ENCODE measurements at places on chromosomes 6 and 20.

DNA sequence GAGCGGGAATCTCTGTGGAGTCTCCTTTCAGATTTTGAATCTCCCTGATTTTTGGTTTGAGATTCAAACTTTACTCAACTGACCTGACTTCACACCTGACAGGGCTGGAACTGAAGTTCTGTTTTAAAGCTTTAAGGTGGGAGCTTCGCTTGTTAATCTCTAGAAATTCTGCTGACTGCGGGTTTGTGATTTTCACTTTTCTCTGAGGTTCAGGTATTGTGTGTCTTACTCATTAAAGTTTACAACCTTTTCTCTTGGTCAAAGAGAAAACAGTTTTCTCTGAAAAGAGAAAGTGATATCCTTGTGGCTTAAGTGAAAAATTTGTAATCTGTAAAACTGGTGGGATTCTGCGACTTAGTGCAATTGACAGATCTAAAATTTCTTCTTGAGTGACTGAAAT is 20.7 kb upstream of the IGF2R start:
- no peak for DNase-seq

DNA sequence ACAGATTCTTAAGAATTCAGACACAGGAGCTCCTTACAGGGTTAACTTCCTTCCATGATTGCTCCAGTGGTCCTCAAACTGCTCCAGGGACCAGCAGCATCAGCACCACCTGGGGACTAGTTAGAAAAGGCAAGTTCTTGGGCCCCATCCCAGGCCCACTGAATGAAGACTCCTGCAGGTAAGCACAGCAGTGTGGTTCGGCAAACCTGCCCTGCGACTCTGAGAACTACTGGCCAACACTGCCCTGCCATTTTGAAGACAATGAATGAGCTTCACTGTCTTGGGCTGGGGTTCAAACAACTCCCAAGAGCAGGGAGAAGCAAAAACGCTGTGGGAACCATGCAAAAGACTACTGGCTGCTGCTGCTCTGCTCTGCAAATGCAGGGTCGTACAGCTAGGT is 39.4 kb downstream of the SLC22A23 start:
- DNase-seq: no peak

DNA sequence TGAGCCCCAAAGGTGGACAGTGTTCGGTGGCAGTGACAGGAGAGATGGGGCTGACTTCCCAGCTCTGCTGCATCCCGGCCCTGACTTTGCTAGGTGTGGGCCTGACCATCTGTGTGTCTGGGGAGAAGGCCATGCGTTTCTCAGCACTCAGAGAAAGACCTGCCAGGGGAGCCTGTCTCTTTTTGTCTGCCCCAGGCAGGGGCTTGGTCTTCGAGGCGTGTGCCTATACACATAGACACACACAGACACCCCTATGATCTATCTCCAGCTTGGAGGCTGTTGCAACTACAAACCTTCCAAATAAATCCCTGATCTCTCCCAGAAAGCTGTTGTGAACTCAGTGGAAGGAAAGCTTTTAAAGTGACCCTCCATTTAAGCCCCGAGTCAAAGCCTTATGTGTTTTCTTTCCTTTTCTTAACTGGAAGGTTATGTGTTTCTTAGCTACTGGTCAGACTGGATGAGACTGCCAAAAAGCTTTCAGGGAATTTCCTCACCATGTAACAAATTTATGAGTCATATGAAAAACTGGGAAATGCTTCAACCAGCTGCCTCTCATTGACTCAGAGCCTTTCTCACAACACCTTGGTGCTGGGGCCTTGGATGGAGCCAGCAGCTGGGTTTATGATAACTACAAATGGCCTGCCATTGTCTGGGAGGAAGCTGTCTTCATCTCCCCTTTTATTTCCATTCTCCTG is 102.6 kb downstream of the CDC5L start:
- no peak for DNase-seq

- no peak for DNase-seq
Measured at GRCh38 chr6:134406311-134406710, 88.4 kb upstream of the SGK1 start.

DNA sequence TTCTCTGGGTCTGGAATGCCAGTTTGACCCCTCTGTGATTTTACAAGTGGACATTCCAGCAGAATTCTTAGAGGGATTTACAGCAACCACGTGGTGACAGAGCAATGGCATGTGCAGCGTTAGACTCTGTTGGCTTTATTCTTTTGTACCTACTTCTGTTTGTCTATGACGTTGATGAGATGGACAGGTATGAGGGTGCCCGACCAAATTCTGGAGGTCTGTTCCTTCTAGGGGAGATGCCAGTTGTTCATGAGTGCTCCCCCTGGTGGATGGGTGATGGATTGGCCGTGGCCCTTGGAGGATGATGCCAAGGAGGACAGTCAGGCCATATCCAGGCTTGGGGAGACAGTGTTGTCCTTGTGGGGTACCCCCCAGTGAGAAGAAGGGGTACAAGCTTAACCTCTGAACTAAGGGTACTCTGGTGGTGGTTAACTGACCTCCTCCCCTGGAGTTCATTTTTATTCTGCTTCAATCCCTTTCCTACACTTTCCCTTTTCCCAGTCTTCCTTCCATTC is 198.6 kb downstream of the DTNBP1 start:
- DNase-seq: peak; percentile 49

DNA sequence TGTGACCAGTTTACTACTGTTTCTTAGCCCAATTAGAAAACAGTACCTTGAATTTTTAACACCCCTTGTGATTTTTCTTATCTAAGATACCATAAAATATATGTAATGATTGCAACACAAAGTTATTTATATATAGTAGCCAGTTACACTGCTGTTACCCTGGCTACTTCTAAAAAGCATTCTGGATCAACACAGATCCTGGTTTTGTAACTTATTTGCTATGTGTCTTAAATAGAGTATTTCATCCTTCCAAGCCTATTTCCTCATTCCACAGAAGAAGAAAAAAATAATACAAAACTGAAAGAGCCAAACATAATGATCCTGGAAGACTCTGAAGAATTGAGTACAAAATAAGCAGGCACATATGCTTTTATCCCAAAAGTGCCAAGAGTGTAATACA is 19.0 kb upstream of the GSTA4 start:
- DNase-seq: no peak

GRCh38 chr20:48932375-48932941 is 10.9 kb downstream of the ARFGEF2 start:
- no peak for DNase-seq

DNA sequence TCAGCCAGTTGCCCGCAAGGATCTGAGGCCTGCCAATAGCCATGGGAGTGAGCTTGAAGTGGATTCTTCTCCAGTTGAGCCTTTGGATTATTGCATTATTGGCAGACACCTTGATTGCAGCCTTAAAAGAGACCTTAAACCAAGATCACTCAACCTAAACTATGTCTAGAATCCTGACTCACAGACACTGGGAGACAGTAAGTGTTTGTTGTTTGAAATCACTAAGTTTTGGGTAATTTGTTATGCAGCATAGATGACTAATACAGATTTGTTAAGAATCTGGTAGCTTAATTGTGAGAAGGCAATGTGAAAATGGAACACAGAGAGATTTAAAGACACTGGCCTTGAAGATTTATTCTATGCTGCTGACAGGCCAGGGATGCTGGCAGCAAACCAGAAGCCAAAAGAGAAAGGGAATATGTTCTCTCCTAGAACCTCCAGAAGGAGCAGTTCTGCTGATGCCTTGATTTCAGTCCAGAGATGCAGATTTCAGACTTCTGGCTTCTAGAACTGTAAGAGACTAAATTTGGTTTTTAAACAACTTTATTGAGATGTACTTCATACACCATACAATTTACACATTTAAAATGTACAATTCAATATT is 17.6 kb downstream of the SIRPD start:
- DNase-seq: no peak

- no peak for DNase-seq
Measured at GRCh38 chr20:47360297-47361056, 4.0 kb upstream of the ZMYND8 start.

DNA sequence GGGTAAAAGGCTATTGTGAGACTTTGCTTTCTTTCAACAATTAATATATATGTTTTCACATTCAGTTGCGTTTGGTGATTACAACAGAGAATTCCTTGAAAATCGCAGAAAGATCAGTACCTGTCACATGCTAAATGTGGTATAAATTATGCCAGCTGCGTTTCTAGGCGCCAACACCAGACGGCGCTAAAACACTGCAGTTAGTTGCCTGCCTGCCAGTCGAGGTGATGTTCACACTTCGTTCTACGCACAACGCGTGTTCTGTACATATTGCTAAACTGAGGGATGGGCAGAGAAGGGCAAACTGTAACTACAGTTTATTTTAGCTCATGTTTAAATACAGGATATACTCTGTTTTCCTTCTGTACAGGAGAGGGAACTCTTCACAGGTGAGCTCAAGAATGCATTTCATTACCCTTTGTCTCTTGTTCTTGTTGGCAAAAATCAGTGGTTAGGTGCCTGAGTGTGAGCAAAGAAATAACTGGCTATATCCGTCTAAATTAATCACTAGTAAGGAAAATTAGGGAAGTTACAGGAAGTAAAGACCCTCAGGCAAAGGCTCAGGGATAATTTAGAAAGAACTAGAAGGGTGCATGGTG is 100.1 kb upstream of the RGS17 start:
- DNase-seq: no peak

DNA sequence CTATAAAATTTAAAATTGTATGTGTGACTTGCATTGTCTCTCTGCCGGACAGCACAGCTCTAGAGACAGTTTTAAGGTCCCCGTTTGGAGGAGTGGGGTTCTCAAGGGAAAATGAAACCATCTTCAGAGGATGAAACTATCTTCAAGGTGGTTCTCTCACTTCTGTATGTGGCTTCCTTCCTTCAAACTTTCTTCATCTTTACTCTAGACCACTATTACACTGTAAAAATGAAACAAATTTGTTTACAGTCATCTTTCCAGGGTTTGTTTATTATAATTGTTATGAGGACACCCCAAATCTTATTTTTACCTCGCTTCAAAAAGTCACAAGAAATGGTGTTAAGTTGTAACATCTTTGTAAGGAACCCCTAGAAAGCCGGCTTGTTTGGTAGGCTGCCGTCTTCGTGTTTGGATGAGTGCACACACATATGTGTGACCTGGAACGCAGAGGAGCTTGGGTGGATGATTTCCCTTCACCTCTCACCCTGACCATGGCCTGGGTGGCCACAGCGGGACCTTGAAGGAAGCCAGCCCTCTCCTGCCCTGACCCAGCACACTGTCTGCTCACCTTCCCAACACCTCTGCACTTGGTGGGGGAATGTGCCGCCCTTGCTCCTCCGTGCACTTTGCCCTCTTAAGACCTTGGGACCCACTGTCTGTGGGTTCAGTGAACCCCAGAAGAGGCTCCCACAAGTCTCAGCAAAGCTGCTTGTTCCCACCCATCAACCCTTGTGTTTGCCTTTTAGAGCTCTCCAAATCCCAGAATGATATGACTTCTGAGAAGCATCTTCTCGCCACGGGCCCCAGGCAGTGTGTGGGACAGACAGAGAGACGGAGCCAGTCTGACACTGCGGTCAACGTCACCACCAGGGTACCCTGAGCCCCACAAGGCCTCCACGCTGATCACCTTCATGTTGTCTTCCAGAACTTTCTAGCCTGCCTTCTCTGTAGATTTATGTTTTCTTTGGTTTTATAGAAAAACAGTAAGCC is 67.8 kb downstream of the SYTL3 start:
- no peak for DNase-seq

DNA sequence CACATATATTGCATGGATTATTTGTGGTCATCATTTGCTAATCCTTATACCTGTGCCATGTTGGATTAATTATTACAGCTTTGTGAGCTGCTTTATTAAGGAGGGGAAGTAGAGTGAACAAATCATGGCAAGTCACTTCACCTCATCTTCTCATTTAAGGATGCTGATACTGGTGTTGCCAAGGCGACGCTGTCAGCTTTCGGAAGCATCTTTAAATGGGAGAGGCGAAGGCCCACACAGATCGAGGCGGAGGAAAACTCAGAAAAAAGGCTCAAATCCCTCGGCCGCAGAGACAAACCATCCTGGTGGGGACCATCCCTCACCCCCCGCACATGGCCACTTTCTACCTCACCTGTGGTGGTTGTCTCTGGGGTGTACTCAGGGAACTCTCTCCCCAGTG is 34.8 kb downstream of the FAM110A start:
- DNase-seq: no peak

DNA sequence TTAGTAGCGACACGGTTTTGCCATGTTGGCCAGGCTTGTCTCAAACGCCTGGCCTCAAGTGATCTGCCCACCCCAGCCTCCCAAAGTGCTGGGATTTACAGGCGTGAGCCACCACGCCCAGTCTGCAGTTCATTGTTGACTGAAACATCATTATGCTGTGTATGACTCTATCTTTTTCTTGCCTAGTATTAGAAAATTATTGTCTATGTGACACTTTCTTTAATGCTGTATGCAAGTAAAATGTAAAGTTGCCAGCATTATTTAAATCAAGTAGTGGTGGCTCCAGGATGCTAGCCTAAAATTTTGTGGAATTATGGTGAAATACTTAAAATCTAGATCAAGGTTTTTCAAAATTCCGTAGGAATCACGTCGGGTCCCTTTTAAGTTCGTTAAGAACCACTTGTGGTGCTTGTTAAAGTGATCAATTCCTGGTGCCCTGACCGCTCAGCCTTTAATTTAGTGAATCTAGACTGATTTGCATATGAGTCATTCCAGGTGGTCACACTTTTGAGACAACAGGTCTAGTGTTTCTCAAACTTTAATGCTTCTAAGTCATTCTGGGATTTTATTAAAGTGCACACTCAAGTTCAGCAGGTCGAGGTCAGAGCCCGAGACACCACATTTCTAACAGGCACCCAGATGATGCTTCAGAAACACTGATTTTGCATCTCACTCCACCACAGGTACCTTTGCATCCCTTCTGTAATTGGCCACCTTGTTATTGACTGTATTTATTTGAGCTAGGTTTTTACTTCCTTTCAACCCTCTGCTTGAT is 132.6 kb upstream of the MTHFD1L start:
- DNase-seq: no peak

GRCh38 chr6:109031416-109031815 is 63.2 kb downstream of the SESN1 start:
- no peak for DNase-seq

DNA sequence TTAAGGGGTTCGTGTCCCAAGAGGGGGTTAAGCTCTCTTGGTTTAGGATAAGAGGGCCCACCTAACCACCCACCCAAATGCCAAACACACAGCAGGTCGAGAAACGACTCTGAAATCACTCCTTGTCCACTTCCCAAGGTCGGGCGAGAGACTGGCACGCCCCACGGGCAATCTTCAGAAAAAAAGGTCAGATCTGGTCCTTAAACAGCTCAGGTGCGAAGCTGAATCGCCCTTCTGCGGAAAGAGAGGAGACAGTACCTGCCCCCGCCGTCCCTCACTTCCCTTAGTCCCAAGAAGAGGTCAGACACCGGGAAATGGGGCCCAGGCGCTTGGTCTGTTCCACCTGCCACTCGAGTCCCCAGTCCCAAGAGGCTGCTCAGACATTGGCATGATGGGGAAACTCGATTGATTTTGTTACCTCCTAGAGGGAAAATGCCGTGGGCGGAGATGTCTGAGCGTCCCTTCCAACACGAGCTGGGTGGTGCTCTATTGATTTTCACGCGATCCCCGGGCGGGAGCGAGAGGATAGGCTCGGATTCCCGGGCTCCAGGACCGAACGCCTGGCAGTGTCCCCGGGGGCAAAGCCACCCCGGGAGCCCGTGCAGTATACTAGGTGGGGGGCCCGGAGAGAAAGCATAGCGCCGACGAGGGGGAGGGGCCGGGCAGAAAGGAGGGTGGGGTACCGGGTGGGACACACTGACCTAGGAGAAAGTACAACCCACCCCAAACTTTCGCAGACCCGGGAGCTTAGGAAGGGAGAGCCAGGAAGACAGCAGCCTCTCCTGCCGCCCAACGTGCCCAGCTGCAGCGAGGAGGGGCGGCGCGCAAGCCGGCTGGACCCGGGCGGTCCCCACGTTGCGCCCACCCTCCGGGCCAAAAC is 1.1 kb upstream of the SAMD5 start:
- DNase-seq: no peak

- DNase-seq: no peak
Measured at GRCh38 chr6:26304797-26305640, 60.0 kb upstream of the BTN3A2 start.
